Thyroid gland (tissue), 4 donors: ENCODE measurements at places on chromosomes 3 and 15.

- no peak for DNase-seq
Measured at GRCh38 chr3:41661796-41662195, 300.1 kb downstream of the ULK4 start.

- DNase-seq: no peak
Measured at GRCh38 chr15:90037511-90037860, 36.4 kb downstream of the ZNF710 start.

DNA sequence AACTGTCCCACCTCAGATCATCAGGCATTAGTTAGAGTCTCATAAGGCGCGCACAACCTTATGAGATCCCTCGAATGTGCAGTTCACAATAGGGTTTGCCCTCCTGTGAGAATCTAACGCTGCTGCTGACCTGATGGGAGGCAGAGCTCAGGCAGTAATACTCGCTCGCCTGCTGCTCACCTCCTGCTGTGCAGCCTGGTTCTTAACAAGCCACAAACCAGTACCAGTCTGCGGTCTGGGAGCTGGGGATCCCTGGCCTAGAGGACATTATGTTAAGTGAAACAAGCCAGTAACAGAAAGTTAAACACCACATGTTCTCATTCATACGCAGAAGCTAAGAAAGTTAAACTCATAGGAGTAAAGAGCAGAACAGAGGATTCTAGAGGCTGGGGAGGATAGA lies 47.0 kb downstream of the MAP3K13 start:
- DNase-seq: no peak

DNA sequence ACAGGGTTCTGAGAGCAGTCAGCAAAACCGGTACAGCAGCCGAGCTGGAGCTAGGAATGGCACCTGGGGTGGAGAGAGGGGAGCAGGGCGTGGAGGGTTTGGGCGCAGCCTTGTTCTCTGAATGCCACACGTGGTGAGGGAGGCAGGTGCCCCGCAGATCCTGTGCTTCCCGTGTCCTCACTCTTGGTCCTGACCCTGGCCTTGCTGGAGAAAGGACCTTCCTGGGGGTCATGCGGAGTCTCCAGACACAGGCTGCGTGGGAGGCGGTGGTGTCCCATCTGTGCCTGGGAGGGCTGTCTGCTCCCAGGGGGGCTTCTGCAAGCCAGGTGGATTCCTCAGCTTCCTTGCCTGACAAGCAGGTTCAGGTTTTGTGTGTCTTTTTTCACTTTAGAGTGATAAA lies 244.7 kb upstream of the LYSMD4 start:
- no peak for DNase-seq

DNA sequence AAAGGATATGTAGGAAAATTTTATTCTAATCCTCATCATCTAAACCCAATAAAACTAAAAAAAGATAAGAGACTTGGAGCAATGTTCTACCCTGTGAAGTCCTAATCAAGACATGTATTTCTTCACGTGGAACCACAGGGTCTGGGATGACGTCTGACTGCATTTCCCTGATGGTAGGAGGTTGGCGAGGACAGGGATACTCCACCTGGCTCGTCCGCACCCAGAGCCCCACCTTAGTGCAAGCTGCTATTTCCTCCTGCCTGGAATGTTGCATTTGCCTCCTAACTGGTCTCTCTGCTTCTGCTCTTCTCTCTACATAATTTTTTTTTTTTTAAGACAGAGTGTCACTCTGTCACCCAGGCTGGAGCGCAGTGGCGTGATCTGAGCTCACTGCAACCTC lies 57.7 kb upstream of the RASGRP1 start:
- DNase-seq: no peak

- no peak for DNase-seq
Measured at GRCh38 chr3:176378789-176379188, 818.5 kb downstream of the TBL1XR1 start.

GRCh38 chr15:91973481-91973880 lies 120.0 kb downstream of the SLCO3A1 start:
- DNase-seq: no peak

GRCh38 chr15:31222773-31223341 lies 103.8 kb upstream of the KLF13 start:
- DNase-seq: no peak

DNA sequence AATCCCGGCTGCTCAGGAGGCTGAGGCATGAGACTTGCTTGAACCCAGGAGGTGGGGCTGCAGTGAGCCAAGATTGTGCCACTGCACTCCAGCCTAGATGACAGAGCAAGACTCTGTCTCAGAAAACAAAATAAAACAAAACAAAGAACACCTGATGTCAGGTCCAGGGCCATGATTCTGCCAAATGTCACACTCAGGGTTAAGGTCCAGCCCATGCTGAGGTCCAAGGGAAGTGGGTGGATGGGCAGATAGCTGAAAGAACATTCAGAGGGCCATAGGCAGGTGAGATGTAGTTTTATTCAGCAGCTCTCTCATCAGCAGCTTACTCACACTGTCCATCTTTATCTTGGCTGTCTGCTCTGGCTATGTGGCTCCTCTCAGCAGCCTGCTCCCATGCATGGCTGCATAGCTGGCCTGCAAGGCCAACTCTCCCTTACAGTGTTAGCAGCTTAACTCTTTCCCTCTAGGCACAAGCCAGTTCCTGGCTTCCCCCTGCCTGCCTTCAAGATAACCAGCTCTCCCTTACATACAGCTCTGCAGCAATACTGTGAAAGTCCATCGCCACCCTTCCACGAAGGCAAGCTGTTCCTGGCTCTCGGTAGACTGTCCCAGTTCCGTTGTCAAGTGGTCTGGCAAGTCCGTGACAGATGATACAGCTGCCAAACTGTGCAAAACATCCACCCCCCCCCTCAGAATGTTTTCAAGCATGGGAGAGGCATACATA lies 62.4 kb upstream of the SIAH2 start:
- DNase-seq: peak; percentile 54

GRCh38 chr15:26971271-26972018 lies 464 bp downstream of the GABRG3 start:
- DNase-seq: peak; percentile 32

GRCh38 chr15:99439524-99439835 lies 126.3 kb upstream of the MEF2A start:
- DNase-seq: no peak

DNA sequence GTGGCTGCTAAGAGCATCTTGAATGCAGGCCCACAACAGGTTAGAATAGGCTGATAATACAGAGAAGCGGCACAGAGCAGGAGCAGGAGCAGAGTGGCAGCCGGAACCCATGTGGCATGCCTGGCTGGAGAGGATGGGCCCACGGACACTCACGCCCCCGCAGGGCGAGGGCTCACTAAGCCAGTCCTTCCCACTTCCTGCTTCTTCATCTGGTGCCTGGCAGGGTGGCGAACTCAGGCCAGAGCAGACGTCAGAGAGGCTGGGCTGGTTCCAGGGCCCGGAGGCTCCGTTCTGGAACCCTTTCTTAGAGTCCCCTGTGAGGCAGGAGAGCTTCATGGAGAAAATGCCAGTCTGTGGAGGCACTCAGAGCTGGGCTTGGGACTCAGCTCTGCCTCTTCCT lies 195.1 kb downstream of the NTRK3 start:
- no peak for DNase-seq
